Activated CD4-positive, alpha-beta memory T cell treated with anti-CD3 and anti-CD28 coated beads for 36 hours (primary cell): ENCODE measurements at places on chromosomes 16 and 17. TPM values are rescaled to one million over a fixed set of nuclear protein-coding genes. Genes with fewer than 3 reads are reported as not detected.

The FAM20A gene
- not detected for total RNA-seq

The ARSG gene
- 10.8 TPM for total RNA-seq

The NPIPA8 gene
- total RNA-seq: not detected

The MILR1 gene
- not detected for total RNA-seq

The ITGAE gene
- total RNA-seq: 34.4 TPM

The MYH2 gene
- not detected for total RNA-seq

The RUNDC3A gene
- total RNA-seq: not detected

The HCRT gene
- not detected for total RNA-seq

The SP6 gene
- 0.12 TPM for total RNA-seq

The NUPR1 gene
- total RNA-seq: not detected

The ANKRD40CL gene
- not detected for total RNA-seq

The RNU2-1 gene
- 5,509 TPM for total RNA-seq

The RASL10B gene
- total RNA-seq: 0.73 TPM

The TBL3 gene
- 45.7 TPM for total RNA-seq

The NPIPB8 gene
- 0.27 TPM for total RNA-seq

The CX3CL1 gene
- not detected for total RNA-seq

The CMTM2 gene
- total RNA-seq: 0.45 TPM

The GEMIN4 gene
- total RNA-seq: 39.6 TPM

The SPNS3 gene
- total RNA-seq: 6.6 TPM

The KLHL10 gene
- total RNA-seq: 0.12 TPM

The CD79B gene
- 39.1 TPM for total RNA-seq

The EFCAB13 gene
- total RNA-seq: 4.6 TPM

The TEDC2 gene
- 24.3 TPM for total RNA-seq

The TNRC6C gene
- 10.9 TPM for total RNA-seq

The COQ7 gene
- 14.1 TPM for total RNA-seq

The IGSF6 gene
- 0.14 TPM for total RNA-seq

The DCTN5 gene
- total RNA-seq: 55.6 TPM

The ZNF594 gene
- 5.3 TPM for total RNA-seq

The NPTX1 gene
- total RNA-seq: 1.4 TPM

The LITAFD gene
- not detected for total RNA-seq

The PLEKHH3 gene
- total RNA-seq: 1.2 TPM

The CACNG1 gene
- not detected for total RNA-seq

The OR3A3 gene
- not detected for total RNA-seq
